ENCODE measurements at places on chromosomes 12 and 14. TPM values are rescaled to one million over a fixed set of nuclear protein-coding genes. Genes with fewer than 3 reads are reported as not detected.

Gene GRIP1
- 5.5 TPM for total RNA-seq

Gene PSMC6
- total RNA-seq, result 88.5 TPM

Gene TAS2R31
- total RNA-seq, result not detected

Gene TGM1
- total RNA-seq, result 69.1 TPM

Gene MANSC4
- not detected for total RNA-seq

Gene ITGB7
- total RNA-seq, result 9.4 TPM
